ENCODE measurements at places on chromosomes 16 and 17. TPM values are rescaled to one million over a fixed set of nuclear protein-coding genes. Genes with fewer than 3 reads are reported as not detected.

ACSM3 gene
- total RNA-seq, result 0.65 TPM

CCL16 gene
- not detected for total RNA-seq

CLEC3A gene
- not detected for total RNA-seq

- DNase-seq, result peak; percentile 7
These were observed 19.6 kb downstream of the ATF7IP2 start for GRCh38 chr16:10405386-10405939.

GRCh38 chr17:41796121-41796895 lies 9.8 kb upstream of the JUP start:
- no peak for DNase-seq

DNA sequence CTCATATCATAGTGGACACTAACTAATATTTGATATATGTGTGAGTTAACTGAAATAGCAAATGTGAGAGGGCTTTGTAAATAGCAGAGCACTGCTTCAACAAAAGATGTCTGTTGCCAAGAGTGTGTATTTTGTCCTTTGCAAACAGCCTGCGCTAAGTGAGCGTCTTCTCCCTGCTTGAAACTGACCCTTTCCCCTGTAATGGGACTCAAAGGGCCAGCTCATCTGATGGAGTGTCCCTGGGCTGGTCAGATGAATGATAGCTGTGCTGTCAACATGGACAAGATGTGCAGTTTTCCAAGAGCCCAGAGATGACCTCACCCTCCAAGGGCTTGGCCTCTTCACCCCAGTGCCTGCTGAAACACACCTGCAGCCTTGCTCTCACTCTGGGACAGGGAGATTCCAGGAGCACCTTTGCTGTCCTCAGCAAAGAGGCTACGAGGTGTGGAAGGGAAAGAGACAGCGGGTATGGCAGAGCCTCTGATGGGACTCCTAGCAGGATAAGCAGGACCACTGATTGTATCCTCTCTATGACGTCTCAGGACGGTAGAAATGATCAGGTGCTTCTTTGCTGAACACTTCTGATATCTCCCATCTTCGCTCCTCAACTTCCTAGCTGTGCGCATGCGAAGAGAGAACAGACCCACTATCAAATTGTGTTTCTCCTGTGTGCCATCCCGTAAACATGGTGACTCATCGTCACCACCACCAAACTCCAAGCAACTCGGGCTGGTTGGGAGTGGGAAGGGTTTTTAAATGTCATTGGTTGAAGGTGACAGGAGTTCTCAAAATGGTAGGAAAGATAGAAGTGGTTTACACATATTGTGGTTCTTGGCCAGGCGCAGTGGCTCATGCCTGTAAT lies 35.8 kb upstream of the TBX2 start:
- no peak for DNase-seq

DNA sequence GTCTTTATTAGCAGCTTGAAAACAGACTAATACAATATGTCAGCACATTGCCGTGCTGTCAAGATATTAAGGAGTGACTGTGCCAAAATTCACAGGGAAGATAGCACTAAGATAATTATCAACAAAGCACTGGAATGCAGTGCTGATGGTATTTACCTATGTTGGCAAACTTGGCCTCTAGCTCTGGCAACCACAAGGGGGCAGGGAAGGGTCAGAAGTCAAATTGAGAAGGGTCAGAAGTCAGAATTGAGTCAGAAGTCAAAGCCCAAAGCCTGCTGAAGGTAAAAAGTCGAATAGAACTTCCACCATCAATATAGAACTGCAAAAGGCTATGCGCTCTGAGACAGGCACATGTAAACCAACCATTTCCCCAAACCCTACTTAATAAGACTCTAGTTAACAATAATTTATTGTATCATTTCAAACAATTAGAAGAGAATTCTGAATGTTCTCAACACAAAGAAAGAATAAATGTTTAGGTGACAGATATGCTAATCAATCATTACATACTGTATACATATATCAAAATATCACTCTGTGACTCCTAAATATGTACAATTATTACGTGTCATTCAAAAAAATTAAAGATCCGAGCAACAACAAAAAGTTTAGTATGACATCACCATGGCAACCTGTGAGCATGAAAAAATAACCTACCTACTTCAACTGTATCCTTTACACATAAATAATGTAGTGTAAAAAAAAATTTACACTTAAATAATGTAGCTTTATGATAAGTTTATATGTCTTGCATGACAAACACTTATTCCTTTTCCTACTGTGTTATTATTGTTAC lies 916.1 kb downstream of the KCNJ2 start:
- DNase-seq, result no peak

GRCh38 chr16:49600536-49600935 lies 226.9 kb downstream of the C16orf78 start:
- no peak for DNase-seq

DNA sequence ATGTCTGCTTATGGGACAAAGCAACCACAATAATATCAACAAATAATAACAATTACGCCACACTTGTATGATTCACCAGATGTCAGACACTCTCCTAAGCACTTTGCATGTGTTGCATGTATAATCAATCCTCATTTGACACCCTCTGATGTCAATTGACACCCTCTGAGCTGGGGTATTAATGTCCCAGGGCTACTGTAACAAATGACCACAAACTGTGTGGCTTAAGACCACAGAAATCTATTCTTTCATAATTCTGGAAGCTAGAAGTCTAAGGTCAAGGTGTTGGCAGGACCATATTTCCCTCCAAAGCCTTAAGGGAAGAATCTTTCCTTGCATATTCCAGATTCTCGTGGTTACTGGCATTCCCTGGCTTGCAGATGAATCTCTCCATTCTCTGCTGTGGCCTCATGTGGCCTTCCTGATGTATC lies 112.7 kb downstream of the NPIPB5 start:
- DNase-seq, result peak; percentile 29

DNA sequence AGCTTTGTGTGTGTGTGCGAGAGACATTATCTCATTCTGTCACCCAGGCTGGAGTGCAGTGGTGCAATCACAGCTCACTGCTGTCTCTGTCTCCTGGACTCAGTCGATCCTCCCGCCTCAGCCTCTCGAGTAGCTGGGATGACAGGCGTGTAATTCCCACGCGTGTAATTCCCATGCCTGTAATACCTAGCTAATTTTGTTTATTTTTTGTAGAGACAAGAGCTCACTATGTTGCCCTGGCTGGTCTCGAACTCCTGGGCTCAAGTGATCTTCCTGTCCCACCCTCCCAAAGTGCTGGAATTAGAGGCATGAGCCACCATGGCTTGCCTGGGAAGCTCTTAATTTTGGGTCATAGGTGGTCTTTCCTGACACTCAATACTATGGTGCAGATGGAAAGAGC lies 205.3 kb upstream of the TNRC6C start:
- DNase-seq, result no peak

DNA sequence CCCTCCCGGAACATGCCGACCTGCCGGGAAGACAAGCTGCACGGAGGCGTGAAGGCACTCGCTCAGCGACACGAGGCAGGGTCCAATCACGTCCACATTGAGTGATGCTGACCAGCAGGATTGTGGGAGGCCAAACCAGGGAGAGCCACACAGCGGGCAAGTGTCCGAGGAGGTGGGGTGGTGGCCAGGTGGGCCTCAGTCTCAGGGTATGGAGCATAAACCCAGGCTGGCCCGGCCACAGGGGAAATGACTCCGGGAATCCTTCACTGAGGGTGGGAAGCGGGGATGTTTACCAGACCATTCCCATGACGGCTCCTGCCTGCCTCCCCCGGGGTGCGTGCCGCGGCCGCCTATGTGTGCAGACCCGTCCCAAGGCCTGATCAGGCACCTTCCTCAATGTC lies 62.5 kb downstream of the RPH3AL start:
- DNase-seq, result no peak

DNA sequence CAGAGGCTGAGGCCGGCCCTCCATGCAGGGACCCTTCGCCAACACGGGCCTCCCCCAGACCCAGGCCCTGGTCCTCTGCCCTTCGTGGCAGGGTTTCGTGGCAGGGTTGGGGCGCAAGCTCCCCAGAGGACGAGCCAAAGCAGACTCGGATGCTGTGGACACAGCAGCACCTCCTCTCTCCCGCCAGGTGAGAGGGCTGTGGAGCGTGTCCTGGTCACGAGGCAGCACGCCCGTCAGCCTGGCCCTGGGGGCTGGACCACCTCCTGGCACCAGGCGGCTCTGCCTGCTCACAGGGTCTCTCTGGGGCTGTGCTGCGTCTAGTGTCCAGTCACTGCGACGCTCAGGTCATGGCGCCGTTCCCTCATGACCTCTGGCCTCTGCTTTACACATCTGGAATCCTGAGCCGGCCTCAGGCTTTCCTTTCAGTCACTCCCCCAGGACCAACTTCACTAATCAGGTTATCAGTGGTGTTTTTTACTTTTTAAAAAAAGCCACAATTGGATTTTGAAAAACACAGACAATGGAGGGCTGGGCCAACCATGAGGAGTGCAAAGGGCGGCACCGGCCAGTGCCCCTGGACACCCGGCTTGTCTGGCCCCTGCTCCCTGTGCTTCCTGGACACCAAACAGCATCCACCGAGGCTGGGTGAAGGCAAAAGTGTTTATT lies 5.4 kb downstream of the NDUFAF8 start:
- no peak for DNase-seq

- peak; percentile 81 for DNase-seq
These were observed 2.4 kb downstream of the DHRS7B start for GRCh38 chr17:21129023-21129681.

DNA sequence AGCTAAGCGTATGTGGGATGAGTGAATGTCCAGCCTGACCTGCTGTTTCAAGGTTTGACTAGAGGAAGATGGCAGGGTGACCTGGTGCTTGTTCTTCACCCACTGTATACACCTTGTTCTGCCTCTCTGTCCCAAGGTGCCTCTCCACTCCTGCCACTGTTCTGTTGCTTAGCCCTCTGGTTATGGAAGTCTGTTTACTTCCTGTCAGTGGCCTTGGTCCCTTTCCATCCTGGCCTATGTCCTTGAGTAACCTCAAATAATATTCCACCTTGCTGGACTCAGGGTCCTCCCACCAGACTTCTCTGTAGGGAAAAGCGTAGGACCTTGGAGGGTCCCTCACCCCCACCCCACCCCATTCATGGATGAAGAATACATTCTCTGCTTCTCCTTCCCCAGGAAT lies 73.2 kb upstream of the SALL1 start:
- DNase-seq, result no peak

- no peak for DNase-seq
These were observed 8.6 kb downstream of the CMIP start for GRCh38 chr16:81453091-81453728.

DNA sequence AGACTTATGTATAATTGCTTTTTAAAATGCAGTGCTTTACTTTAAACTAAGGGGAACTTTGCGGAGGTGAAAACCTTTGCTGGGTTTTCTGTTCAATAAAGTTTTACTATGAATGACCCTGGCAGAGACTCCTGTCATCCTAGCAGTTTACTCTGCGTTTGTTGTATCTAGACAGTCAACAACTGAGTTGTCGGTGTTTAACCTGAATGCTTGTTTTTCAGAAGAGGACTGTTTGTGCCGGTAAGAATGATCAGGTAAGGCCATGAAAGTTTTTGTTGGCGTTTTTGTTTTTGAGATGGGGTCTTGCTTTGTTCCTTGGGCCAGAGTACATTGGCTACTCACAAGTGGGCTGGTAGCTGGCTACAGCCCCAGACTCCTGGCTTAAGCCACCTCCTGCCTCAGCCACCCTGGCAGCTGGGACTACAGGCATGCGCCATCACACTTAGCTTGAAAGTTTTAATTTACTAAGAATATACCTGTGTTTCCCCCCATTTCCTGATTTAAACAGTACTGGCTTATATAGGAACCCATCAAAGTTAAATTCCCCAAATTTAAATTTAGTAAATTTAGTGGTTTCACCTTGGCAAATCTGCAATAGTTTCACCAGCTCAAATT lies 11.9 kb downstream of the HERPUD1 start:
- DNase-seq, result no peak

DNA sequence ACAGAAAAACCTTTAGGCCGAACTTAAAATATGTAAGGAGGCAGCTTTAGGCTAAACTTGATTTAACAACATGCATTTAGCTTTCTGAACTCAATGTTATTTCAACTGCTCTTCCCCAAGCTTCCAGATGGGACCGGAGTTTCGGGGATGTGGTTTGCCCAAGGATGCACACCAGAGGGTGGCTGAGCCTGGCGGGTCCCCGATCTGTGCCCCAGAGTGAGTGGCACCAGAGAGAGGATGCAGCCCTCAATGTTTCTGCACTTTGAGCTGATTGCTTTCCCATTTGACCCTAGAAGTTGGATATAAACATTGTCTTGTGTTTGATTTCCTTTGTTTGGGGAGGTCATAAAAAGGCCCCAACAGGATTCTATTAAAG lies 348.0 kb upstream of the TNRC6C start:
- DNase-seq, result no peak

GRCh38 chr16:57038166-57038565 lies 48.8 kb downstream of the NLRC5 start:
- DNase-seq, result no peak

GRCh38 chr17:2899906-2900305 lies 103.7 kb downstream of the RAP1GAP2 start:
- no peak for DNase-seq

- no peak for DNase-seq
These were observed 37.2 kb downstream of the CDK5R1 start for GRCh38 chr17:32523827-32524552.

- peak; percentile 61 for DNase-seq
These were observed 26.5 kb upstream of the C16orf87 start for GRCh38 chr16:46857368-46857945.

- peak; percentile 85 for DNase-seq
These were observed 125.3 kb downstream of the ANKRD11 start for GRCh38 chr16:89365044-89365467.

DNA sequence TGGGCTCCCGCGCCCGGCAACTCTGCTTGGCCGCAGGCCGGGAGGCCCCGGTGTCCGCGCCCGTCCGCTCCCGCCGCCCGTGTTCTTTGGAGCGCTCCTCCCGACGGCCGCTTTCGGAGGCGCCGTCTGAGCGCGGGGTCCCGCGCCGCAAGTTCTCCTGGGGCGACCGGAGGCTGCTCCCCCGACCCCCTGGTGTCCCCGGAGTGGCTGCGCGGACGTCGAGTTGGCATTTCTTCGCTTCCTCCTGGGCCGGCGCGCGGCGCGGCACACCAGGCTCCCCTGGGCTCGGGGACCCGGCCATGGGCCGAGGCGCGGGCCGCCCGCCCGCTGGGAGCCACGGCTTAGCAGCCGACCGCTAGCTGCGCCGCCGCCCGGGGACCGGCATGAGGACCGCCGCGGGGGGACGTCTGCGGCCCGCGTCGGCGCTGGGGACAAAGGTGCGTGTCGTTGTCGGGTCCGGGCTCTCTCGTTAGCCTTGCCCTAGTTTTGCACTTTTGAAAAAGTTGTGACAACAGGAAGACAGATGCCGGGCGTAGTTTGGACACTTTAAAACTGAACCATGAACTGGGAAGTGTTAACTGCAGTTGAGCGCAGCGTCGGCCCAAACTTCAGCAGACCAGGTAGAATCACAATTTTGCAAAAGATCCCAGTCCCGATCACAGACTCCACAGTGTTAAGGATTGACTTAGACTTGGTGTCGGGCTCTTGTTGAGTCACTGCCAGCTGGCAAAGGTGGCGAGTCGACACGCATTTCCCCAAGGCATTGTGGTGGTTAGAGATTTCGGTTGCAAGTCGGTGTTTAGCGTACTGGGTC lies 700 bp downstream of the UBN1 start:
- peak; percentile 76 for DNase-seq

GRCh38 chr16:1048442-1049112 lies 24.0 kb upstream of the SSTR5 start:
- peak; percentile 34 for DNase-seq

- no peak for DNase-seq
These were observed at the start of gene SAMD14 for GRCh38 chr17:50129728-50130558. Gene SAMD14 (minus strand): TSS chr17:50130160. CDS start chr17:50124959, 5,201 bp downstream.

- DNase-seq, result no peak
These were observed 210.8 kb downstream of the KATNIP start for GRCh38 chr16:27760789-27761176.

GRCh38 chr17:34598161-34598776 lies 18.9 kb downstream of the TMEM132E start:
- no peak for DNase-seq

- peak; percentile 10 for DNase-seq
These were observed 647 bp downstream of the FBXL20 start for GRCh38 chr17:39400547-39401411.

Data from fibroblast of the aortic adventitia (primary cell).